ENCODE measurements at places on chromosomes 3 and 15. TPM values are rescaled to one million over a fixed set of nuclear protein-coding genes. Genes with fewer than 3 reads are reported as not detected.

GRCh38 chr15:22933641-22934061 is 46.5 kb downstream of the CYFIP1 start:
- DNase-seq, result no peak

The ANKRD63 gene
- not detected for total RNA-seq

- no peak for DNase-seq
These were observed 211.9 kb upstream of the GOLGA6L4 start for GRCh38 chr15:84023636-84024035.

The PLA2G4D gene
- not detected for total RNA-seq

DNA sequence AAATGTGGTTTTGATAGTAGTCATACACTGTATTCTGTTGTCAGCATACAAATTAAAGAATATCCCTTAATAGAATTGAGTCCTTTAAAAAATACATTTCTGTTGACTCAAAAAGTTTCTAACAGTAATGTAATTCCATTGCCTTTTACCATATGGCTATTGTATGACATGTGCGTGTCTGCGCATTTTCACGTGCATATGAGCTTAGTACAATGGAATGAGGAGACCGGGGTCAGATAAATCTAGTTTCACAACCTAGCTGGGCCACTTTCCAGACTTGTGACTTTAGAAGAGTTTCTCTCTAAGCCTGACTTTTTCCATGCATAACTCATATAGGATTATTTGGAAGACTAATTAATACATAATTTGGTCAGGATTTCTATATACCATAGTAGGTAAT is 38.7 kb downstream of the ZBTB38 start:
- DNase-seq, result no peak

- peak; percentile 70 for DNase-seq
These were observed 768 bp downstream of the PCBP4 start for GRCh38 chr3:51966486-51966885.

- no peak for DNase-seq
These were observed 811.4 kb downstream of the NAALADL2 start for GRCh38 chr3:175670557-175670956.

- DNase-seq, result no peak
These were observed 8.5 kb downstream of the MBNL1 start for GRCh38 chr3:152277198-152277597.

- no peak for DNase-seq
These were observed 6.4 kb downstream of the BDH1 start for GRCh38 chr3:197549261-197549885.

The CX3CR1 gene
- 1.4 TPM for total RNA-seq

- DNase-seq, result no peak
These were observed 98.1 kb downstream of the LRRK1 start for GRCh38 chr15:101017093-101017754.

GRCh38 chr15:84570164-84570735 is 30.6 kb upstream of the ZSCAN2 start:
- peak; percentile 64 for DNase-seq

DNA sequence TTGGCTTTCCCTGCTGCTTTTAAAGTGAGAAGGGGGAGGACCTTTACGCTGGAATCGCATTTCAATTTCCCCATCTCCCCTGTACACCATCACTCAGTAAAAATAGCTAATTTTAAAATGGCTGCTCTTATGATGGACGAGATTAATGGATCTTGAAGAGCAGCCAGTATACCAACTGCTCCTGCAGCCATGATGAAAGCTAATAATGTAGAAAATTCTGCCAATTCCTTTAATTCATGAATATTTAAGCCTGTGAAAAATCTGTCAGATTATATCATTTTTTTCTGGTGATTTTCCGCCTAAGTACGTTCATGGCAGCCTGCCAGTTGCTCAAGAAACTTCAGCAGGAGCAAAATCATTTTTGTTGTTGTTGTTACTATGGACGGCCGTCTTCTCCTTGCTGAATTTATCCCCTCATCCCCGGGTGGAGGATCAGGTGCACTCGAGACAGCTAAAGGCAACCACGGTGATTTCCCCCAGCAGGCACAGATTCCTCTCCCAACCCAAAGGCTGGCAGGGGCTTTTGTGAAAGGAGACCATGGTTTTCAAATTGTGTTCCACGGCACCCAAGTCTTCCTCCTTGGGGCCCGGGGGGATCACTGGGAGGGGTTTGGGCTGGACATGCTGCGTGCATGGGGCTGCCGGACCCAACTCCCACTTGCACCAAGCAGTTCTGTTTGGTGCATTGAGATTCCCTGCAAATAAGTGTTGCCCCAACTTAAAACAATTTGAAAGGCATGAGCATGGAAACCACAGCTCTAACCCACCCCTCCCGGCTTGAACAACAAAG is 289.6 kb downstream of the UACA start:
- no peak for DNase-seq

- no peak for DNase-seq
These were observed 7.3 kb downstream of the CCDC14 start for GRCh38 chr3:123953735-123954134.

The PGBD4 gene
- 0.55 TPM for total RNA-seq

The COX17 gene
- total RNA-seq, result 13.6 TPM

DNA sequence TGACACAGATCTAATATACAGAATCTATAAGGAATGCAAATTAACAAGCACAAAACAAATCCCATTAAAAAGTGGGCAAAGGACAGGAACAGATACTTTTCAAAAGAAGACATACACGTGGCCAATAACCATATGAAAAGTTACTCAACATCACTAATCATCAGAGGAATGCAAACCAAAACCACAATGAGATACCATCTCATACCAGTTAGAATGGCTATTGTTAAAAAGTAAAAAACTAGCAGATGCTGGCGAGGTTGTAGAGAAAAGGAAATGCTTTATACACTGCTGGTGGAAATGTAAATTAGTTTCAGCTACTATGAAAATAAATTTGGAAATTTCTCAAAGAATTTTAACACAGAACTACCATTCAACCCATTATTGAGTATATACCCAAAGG is 50.7 kb downstream of the ADAMTS17 start:
- no peak for DNase-seq

GRCh38 chr3:8499181-8499611 is 2.4 kb upstream of the LMCD1 start:
- DNase-seq, result no peak

The TTLL13 gene
- 0.19 TPM for total RNA-seq

- DNase-seq, result no peak
These were observed 643.7 kb upstream of the NAALADL2 start for GRCh38 chr3:174215456-174215855.

- no peak for DNase-seq
These were observed 38.6 kb downstream of the MCTP2 start for GRCh38 chr15:94269954-94270353.

DNA sequence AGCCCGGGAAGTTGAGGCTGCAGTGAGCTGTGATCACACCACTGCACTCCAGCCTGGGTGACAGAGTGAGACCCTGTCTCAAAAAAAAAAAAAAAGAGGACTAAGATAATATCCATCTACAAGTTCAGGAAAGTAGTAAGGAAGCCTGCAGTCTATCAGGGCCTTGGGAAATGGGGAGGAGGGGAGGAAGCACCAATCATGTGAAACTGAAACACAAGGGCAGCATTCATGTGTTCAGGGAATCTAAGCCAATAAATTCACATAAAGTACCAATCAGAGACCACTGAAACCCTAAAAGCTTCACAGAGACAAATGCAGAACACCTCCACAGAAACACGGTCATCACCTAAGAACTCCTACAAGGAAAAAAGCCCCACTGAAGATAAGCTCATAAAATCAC is 22.9 kb upstream of the HHATL start:
- DNase-seq, result no peak

The APOD gene
- 35.5 TPM for total RNA-seq

The TBL1XR1 gene
- 42.2 TPM for total RNA-seq

DNA sequence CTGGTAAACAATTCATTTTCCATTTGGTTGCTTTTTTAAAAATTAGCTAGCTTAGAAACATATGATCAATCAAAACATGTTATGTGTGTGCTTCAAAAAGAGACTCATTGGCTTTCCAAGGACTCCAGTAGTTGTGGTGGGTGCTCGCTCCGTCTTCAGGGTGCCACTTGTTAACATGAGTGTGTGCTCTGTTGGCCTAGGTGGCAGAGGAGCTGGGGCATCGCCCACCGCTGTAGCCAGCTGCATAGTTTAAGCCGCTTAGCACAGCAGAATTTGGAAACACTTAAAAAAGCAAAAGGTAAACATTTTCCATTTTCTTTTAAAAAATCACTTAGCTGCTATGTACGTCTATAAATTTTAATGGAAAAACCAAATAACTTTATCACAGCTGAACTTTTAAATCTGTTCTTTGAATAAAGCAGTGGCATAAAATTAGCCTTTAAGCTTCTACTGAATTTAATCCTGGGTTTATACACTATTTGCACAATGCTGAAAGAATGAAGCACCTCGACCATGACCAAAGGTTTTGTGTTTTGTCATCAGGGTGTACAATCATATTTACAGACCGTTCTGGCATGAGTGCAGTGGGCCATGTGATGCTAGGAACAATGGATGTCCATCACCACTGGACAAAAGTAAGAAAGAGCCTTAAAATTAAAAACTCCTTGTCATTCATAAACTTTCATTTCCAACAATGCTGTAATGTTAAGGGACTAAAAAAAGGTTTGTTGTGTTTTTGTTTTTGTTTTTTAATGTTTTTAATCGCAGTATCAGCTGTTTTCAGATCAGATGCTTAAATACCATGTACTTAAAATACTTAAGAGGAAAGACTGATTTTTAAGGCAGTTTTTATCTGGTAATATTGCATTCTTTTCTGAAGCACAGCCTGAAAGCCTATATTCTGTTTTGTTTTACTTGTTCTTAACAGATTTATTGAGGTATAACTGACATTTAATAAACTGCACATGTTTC is 57.9 kb downstream of the TCAIM start:
- DNase-seq, result no peak

The GPR62 gene
- total RNA-seq, result 0.09 TPM

DNA sequence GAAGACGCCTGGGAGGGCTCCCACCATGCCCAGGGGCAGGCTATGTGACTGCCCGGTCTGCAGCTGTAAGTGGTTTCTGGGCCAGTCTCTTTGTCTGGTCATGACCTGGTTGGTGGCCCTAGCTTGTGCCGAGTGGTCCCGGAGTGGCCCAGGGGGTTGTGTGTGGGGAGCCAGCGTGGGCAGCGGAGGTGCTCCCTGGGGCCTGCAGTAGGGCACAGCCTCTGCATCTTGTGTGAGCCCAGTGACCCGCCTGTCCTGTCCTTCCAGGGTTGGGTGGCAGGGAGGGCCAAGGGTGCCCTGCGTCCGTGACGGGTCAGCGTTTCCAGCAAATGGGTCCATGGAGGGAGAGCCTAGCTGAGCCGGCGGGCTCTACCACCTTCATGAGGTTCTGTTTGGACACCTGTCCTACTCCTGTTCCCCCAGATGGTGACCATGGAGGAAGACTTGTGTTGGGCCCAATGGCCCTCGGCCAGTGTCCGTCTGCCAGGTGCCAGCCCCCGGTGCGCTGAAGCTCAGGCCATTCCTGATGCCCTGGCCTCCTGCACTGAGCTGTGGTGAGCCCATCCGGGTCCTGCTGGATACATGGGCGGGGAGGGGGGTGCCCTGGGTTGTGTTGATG is 215.4 kb downstream of the SNRPN start:
- no peak for DNase-seq

DNA sequence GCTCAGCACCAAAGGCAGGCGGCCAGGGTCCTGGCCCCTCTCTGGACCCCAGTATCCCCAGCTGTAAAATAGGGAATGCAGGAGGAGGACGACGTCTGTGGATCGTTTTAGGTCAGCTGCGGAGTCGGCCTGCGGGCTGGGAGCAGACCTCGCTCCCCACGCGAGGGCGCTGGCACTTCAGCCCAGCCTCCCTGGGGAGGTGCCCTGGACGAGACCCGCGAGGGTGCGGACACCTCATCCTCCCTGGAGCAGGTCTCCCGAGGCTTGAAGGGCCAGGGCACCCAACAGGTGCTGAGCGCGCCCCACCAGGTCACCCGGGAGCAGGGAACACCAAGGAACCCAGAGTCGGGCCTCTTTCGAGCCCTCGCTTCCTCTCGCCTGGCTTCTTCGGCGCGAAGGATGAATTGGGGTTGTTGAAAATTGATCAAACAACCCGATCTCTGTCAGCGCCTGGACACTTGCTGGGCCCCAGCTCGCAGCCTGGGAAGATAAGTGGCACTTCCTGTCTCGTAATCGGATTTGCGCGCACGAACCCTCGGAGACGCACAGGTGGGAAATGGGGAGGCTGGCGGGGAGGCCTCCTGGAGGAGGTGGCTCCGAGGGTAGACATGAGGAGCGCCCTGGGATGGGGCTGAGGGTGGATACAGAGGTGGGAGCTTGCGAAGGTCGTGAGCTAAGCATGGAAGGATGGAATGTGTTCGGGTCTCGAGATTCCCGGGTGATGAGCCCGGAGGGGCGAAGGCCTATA is 588 bp upstream of the VIPR1 start:
- DNase-seq, result peak; percentile 48

- DNase-seq, result no peak
These were observed 70.9 kb downstream of the AAGAB start for GRCh38 chr15:67183443-67184169.

- no peak for DNase-seq
These were observed 72.8 kb downstream of the CD200R1L start for GRCh38 chr3:112773864-112774263.

DNA sequence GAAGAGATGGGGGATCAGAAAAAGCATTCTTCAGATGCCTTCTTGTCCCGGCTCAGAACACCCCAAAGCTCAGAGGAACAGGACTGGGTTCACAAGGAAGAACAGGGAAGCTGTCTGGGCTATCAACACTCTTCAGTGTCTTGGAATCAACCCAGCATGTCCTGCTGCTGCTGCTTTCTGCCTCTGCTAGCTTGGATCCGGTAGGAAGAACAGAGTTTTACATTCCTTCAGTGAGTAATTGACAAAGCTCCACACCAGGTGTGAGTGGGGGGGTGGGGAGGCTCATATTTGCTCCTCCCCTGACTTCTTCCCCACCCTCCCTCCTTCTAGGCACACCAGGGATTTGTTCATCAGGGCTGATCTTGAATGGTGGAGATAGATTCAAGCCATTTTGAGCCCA is 13.1 kb upstream of the ETV5 start:
- peak; percentile 79 for DNase-seq

DNA sequence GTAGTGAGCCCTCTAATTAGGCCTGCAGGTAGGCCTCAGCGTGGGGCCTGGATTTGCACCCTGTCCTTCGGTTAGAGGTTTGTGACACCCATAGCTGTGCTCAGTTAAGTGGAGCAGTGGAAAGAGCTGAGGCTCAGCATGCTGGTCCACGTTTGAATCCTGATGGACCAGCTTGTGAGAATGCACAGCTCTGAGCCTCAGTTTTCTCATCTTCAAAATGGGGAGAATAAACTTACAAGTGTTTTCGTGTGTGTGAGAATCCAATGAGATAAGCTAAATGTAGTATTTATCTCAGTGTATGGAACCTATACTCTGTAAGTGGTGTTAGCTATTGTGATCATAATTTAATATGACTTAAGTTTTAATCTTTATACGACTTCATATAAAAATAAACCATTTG is 22.5 kb downstream of the EEFSEC start:
- DNase-seq, result no peak

The FAM43A gene
- total RNA-seq, result 1.2 TPM

DNA sequence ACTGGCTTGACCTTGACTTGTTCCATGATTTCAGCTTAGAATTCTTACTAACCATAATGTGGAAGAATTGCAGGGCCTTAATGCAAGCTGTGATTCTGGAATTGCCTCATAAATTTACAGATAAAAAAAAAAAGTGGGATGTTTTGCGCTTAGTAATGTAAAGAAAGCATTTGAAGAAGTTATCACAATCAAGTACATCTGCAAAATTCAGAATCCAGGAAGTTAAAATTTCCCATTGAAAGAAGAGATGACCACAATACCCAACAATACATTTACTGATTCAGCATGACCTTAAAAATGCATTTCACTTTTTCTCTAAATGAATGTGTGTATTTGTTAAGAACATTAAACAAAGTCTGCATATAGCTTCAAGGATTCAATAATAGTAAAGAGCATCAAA is 65.1 kb upstream of the CCNL1 start:
- no peak for DNase-seq
